ENCODE measurements at places on chromosomes 2 and 18.
A peak's percentile ranks its signal among the peaks of the same experiment; 100 is the strongest.

GRCh38 chr2:40178171-40178778, 273.6 kb downstream of the SLC8A1 start:
- DNase-seq = no peak

- no peak for DNase-seq
Observed at GRCh38 chr2:134489732-134490384, 228.9 kb downstream of the TMEM163 start.

GRCh38 chr2:31580321-31581117, at the start of gene SRD5A2:
TSS of gene SRD5A2 (minus strand) at chr2:31580938. CDS start at chr2:31580900, 38 bp downstream.
- DNase-seq = no peak

GRCh38 chr18:24878289-24878688, 417.9 kb downstream of the HRH4 start:
- DNase-seq = no peak

DNA sequence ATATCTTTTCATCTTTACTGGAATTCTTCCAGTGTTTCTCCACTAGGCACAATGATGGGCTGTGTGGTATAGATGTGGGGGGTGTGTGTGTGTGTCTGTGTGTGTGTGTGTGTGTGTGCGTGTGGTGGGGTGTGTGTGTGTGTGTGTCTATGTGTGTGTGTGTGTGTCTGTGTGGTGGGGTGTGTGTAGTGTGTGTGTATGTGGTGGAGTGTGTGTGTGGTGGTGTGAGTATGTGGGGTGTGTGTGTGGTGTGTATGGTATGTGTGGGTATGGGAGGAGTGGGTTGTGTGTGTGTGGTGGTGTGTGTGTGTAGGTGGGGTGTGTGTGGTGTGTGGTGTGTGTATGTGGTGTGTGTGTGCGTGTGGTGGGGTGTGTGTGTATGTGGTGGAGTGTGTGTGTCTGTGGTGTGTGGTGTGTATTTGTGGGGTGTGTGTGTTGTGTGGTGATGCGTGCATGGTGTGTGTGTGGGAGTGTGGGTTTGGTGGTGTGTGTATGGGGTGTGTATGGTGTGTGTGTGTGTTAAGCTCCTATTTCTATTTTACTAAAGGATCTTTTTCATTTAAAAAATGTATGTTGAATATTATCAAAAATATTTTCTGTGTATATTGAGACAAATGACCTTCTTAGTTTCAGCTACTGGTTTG, 84.2 kb downstream of the IRS1 start:
- no peak for DNase-seq

DNA sequence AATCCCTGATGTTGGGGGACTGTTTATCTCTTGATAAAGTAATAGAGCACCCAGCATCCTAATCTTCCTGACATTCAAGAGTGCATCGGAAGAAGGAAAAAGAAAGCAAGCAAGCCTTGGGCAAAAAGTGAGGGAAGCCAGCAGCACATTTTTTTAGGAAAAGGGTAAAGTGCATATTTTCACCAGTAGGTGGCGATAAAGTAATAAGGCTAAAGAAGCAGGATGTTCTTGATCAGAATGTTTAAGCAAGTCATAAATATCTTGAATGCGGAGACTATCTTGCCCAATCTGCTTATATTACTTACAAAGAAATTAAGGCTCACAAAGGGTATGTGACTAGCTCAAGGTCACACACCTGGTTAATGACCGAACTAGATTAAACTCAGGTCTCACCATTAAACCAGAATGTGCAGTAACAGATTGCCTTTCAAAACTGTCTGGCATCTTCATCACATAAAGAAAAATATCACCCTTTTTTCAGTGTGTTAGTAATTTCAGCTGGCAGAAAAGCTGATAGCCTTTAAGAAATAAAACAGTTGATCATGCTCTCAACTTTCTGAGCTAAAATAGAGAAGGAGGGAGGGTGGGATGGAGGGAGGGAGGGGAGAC, 83.8 kb downstream of the VIT start:
- no peak for DNase-seq

DNA sequence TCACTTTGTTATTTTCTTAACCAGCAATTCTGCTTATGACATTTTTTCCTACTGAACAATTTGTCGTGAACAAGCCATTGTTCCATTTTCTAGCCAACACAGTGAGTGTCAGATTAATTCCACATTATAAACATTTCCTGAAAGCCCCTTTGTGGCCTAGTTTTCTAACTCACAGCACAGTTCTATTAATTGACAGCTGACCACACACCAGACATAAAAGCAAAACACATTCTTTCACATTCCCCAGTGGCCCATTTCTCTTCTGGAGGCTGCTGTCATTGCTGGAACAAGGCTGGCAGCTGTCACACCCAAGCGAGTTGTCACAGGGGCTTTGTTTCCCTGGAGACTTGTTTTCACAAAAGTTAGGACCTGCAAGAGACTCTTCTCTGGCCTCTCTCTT, 50.7 kb downstream of the RNF152 start:
- no peak for DNase-seq

GRCh38 chr2:136323935-136324334, 206.0 kb upstream of the CXCR4 start:
- DNase-seq = no peak

- no peak for DNase-seq
Observed at GRCh38 chr2:25081237-25081790, 39.4 kb downstream of the EFR3B start.

DNA sequence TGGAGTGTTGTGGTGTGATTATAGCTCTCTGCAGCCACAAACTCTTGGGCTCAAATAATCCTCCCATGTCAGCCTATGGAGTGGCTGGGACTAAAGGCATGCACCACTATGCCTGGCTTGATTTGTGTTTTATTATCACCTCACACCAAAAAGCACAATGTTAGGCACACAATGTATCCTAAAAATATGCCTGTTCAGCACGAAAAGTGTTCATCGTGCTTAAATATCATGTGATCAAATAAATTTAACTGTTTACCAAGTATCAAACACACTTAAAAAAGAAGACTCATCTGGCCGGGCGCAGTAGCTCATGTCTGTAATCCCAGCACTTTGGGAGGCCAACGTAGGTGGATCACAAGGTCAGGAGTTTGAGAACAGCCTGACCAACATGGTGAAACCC, 5.6 kb downstream of the CCT4 start:
- no peak for DNase-seq

DNA sequence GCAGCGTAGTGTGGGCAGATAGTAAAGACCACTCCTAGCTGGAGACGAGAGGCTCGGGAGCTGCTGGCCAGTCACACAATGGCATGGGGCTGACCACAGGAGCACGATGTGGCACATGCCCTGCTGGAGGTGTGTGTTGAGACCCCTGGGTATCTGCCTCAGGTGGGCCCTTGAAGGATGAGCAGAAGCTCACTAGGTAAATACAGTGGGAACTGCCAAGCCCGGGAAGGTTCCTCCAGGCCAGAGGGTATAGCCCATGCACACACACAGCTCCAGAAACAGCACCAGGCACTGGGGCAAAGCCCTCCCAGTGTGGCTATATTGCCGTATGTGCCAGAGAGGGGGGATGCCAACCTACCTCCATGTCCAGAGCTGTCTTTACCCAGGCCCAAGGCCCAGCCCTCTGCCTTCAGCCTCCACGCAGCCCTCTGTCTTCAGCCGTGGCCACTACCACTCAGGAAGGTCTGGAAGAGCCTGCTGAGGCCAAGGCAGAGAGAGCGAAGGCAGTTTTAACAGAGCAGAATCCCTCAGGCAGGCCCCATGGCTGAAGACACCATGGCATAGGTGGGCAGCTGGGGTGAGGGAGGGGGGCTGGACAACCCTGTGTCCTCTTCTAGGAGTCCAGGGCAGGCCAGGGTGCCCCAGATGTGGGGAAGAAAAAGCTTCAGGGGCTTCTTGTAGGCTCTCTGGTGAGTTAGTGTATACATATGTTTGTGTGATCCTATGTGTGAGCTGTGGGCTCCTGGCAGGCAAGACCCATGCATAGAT, 7.0 kb upstream of the ARID5A start:
- no peak for DNase-seq

- no peak for DNase-seq
Observed at GRCh38 chr2:39782591-39782990, 3.5 kb upstream of the THUMPD2 start.

- no peak for DNase-seq
Observed at GRCh38 chr2:117723888-117724434, 90.5 kb upstream of the DDX18 start.

DNA sequence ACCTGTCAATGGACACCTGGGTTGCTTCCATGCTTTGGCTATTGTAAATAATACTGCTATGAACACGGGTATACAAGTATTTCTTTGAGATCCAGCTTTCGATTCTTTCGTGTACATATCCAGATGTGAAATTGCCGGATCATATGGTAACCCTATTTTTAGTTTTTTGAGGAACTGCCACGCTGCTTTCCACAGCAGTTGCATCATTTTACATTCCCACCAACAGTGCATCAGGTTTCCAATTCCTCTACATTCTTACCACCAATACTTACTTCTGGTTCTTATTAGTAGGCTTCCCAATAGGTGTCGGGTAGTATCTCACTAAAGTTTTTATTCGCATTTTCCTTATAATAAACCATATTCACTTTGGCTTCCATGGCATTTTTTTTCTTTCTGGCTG, 69.6 kb downstream of the PID1 start:
- no peak for DNase-seq

- DNase-seq = no peak
Observed at GRCh38 chr2:121036226-121036692, 248.7 kb downstream of the TFCP2L1 start.

DNA sequence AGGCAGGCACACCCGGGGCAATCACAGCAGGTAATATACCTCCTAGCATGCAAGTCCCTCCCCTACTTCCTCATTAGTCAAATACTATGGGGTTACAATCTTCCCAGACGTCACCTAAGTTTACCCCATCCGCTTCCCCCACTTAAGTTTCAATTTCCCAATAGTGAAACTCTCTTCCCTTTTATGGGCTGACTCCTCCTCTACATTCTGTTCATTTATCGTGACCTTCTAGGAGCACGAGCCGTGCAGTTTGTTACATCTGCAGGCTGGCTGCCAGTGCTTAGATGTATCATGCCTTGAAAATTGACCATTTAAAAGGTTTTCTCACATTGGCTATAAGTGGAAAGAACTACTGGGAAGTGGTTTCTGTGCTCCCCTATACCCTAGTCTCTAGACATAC, 1357.8 kb upstream of the CRIM1 start:
- no peak for DNase-seq

- DNase-seq = no peak
Observed at GRCh38 chr2:74005786-74006185, 21.1 kb downstream of the TET3 start.

DNA sequence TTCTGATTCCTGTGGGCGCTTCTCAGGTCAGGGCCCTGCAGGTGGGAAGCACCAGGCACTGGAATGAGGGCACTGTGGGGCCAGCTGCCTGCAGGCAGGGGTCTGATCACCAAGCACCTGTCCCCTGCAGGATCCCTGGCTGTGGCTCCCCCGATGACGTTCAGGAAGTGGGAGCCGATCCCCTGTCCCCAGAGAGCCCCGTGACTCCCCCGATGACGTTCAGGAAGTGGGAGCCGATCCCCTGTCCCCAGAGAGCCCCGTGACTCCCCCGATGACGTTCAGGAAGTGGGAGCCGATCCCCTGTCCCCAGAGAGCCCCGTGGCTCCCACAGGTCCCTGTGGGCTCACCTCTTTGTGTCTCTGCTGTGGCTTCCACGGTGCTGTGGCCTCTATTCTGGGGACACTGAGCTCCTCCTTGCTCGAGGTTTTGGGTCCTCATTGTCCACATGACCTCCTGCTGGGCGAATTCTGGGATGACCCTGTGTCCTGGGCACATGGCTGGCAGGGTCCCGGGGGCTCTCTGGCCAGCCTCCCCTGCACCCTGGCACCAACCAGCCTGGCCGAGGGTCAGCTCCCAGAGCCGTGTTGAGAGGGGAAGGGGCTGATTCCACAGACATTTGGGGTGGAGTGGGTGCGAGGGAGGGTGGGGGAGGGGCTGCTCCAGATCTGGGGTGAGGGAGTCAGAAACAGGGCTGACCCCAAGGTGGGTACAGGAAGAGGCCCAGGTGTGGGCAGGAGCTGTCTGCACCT, 4.8 kb downstream of the NEU4 start:
- peak; percentile 55 for DNase-seq

DNA sequence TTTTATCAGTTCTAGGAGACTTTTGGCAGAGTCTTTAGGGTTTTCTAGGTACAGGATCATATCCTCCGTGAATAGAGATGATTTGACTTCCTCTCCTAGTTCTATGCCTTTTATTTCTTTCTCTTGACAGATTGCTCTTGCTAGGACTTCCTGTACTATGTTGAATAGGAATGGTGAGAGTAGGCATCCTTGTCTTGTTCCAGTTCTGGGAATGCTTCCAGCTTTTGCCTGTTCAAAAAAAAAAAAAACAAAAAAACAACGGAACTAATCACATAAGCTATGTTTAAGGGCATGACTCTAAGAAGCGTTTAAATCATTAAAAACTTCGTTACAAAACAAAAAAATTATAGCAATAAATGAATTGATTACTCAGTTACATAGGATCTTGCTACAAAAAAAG, 145.7 kb downstream of the NUP35 start:
- DNase-seq = no peak

GRCh38 chr2:75424936-75425619, 135.7 kb downstream of the EVA1A start:
- DNase-seq = no peak

DNA sequence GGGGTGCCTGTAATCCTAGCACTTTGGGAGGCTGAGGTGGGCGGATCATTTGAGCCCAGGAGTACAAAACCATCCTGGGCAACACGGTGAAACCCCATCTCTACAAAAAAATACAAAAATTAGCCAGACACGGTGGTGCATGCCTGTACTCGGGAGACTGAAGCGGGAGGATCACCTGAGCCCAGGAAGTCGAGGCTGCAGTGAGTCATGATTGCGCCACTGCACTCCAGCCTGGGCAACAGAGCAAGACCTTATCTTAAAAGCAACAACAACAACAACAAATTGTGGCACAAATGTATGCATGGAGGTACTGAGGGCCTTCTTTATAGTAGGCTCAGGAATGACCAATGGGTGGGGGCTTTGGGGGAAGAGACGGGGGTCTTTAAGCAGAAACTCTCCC, 38.5 kb downstream of the HPCAL1 start:
- no peak for DNase-seq

DNA sequence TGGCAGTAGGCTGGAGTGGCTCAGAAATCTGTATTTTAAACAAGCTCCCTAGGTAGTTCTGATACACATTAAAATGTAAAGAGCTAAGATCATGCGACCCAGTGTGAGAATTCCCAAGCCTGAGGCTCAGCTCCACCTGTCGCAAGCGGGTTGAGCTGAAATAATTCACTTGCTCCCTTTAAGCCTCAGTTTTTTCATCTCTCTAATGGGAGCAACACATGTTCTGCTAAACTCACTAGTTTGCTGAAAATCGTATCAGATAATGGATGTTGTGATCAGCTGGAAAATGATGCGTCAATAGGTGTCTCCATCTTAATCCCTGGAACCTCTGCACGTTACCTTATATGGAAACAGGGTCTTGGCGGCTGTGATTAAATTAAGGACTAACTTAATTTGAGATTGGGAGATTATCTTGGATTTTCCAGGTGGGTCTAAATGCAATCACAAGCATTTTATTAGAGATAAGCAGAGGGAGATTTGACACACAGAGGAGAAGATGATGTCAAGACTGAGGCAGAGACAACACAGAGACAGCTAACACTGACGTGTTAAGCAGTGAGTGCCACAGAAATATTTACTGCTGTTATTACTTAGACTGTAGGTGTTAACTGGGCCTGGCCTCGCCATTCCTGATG, 53.0 kb downstream of the POMC start:
- no peak for DNase-seq
